Right renal pelvis (tissue), 4 donors: ENCODE measurements at places on chromosomes 1 and 21.

GRCh38 chr1:91745640-91746373, 140.1 kb downstream of the TGFBR3 start:
- no peak for DNase-seq

DNA sequence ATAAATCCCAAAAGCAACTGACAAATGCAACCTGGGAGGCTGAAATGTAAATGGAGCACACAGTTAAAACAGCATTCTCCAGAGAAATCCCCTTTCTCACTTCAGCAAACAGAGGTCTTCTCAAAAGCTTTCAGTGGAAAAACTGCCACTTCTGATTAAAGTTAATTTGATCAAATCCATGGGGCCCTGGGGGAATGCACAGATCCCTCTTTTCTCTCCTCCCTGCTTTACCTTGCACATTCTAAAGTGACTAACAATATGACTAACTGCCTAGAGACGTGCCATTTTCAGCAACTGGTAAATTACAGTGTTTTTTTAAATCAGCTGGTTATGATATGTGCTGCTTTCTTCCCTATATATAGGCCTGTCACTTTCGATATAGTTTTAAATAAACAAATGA, 142.5 kb downstream of the RERE start:
- DNase-seq, result no peak

DNA sequence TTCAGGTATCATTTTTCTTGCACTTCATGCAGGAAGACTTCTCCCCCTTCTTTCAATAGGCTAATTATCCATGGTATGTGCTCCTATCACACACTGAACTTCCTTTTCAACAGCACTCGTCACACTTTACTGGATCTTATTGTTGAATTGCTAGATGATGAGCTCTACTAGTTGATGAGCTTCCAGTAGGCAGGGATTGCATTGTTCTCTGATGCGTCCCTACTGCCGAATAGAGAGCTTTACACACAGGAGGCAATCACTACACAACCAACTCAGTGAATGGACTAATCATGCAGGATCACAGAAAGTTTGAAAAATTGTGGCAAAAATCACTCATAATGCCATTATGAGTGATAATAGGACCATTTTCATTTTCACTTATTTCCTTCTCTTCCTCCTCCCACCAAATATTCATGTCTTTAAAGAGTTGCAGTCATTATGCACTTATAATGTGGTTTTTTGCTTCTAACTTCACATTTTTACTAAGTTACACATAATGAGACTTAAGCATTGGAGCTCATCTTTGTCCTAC, 128.1 kb upstream of the ZNF648 start:
- DNase-seq, result no peak

DNA sequence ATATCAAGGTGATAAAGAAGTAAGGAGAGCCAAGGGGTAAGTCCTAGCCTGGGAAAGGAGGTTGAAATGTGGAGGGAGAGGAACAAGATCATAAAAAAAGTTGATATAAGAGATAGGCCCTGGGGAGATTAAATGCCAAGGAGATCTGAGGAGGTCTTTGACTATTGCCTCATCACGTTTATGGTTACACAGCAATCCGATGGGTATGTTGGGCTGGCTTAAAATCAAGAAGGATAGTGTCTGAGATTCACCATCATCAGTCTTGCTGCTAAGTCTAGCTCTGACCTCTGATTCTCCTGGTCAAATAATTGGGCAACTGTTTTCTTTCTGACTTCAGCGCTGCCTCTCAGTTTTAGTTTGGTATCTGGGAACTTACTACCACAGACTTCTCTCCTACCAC, 416.3 kb downstream of the GPATCH2 start:
- no peak for DNase-seq

GRCh38 chr21:14686466-14687267, 140.6 kb upstream of the SAMSN1 start:
- no peak for DNase-seq

- no peak for DNase-seq
These were observed 80.2 kb upstream of the CHODL start for GRCh38 chr21:18164483-18164882.

GRCh38 chr1:117646956-117647355, 41.1 kb downstream of the TENT5C start:
- no peak for DNase-seq

DNA sequence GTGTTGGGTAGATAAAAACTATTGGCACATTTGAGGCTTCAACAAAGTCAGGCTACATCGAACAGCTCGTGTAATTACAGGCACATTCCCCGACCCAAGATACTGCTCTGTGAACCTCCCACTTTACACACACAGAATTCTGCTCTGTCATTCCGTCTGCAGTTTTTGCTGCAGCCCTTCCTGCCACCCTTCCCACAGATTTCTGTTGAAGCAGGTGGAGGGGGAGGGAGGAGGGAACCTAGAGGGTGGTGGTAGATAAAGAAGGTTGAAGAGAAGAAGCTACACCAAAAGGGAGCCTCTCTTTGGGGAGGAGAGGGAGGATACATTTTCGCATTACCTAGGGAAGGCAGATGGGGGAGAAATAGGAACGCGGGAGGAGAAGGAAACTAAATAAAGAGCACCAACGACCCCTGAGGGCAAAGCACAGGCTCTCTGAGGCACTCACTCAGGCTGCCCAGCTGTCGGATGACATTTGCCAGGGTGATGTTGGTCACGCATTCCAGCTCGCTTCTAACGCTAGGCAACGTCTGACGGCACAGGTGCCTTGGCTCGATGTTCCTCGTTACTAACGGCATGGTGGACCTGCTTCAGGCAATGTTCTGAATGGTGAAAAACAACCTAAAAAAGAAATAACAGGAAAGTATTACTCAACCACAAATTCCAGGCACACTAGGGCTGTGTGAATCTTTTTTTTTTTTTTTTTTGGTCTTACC, 36.0 kb downstream of the GPR3 start:
- DNase-seq, result no peak
